ENCODE measurements at places on chromosomes 4 and X.
A peak's percentile ranks its signal among the peaks of the same experiment; 100 is the strongest.

DNA sequence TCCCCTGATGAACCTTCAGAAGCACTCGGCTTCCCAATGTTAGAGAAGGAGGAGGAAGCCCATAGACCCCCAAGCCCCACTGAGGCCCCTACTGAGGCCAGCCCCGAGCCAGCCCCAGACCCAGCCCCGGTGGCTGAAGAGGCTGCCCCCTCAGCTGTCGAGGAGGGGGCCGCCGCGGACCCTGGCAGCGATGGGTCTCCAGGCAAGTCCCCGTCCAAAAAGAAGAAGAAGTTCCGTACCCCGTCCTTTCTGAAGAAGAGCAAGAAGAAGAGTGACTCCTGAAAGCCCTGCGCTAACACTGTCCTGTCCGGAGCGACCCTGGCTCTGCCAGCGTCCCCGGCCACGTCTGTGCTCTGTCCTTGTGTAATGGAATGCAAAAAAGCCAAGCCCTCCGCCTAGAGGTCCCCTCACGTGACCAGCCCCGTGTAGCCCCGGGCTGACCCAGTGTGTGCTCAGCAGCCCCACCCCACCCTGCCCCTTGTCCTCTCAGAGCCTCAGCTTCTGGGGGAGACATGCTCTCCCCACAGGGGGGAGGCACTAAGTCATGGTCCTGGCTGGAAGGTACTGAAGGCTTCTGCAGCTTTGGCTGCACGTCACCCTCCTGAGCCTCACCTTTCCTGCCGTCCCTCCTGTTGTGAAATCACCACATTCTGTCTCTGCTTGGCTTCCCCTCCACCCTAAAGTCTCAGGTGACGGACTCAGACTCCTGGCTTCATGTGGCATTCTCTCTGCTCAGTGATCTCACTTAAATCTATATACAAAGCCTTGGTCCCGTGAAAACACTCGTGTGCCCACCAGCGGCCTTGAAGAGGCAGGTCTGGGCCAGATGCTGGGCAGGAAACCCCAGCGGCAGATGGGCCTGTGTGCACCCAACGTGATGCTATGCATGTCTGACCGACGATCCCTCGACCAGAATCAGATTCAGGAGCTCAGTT is 34.7 kb downstream of the NOP14 start:
- DNase-seq: no peak

- no peak for DNase-seq
Measured at GRCh38 chrX:110531873-110532580, 173.4 kb downstream of the RTL9 start.

GRCh38 chr4:147778942-147779341 is 47.1 kb downstream of the ARHGAP10 start:
- DNase-seq: no peak

DNA sequence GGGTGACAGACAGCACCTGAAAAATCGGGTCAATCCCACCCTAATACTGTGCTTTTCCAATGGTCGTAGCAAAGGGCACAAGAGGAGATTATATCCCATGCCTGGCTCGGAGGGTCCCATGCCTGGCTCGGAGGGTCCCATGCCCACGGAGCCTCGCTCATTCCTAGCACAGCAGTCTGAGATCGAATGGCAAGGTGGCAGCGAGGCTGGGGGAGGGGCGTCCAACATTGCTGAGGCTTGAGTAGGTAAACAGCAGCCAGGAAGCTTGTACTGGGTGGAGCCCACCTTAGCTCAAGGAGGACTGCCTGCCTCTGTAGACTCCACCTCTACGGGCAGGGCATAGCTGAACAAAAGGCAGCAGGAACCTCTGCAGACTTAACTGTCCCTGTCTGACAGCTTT is 365.1 kb downstream of the STPG2 start:
- no peak for DNase-seq

- DNase-seq: no peak
Measured at GRCh38 chr4:118313098-118313497, 39.7 kb downstream of the PRSS12 start.

- DNase-seq: no peak
Measured at GRCh38 chr4:34676400-34676799, 1567.9 kb downstream of the ARAP2 start.

GRCh38 chrX:111170017-111170416 is 74.0 kb downstream of the PAK3 start:
- DNase-seq: no peak

DNA sequence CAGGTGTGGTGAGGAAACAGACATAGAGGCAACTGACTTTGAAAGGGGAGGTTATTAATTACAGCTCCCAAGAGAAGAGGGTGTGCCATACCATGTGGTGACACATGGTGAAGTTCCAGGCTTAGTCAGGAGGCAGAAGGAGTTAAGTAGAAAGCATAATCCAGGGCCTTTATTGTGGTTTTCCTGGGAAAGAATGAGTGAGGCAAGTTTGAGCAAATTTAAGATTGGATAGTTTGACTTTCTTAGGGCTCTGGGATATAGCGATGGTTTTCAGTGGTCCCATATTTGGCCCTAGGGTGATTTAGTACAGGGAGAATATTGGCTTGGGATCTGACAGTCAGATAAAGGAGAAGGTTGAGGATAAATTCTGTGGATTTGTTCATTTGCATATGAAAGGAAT is 495.9 kb upstream of the FSTL5 start:
- DNase-seq: no peak

GRCh38 chr4:159107203-159107925 is 4.5 kb downstream of the RAPGEF2 start:
- DNase-seq: no peak

- no peak for DNase-seq
Measured at GRCh38 chrX:10749113-10749512, 128.7 kb upstream of the MID1 start.

GRCh38 chrX:110043506-110043905 is 40.6 kb downstream of the TMEM164 start:
- DNase-seq: no peak

DNA sequence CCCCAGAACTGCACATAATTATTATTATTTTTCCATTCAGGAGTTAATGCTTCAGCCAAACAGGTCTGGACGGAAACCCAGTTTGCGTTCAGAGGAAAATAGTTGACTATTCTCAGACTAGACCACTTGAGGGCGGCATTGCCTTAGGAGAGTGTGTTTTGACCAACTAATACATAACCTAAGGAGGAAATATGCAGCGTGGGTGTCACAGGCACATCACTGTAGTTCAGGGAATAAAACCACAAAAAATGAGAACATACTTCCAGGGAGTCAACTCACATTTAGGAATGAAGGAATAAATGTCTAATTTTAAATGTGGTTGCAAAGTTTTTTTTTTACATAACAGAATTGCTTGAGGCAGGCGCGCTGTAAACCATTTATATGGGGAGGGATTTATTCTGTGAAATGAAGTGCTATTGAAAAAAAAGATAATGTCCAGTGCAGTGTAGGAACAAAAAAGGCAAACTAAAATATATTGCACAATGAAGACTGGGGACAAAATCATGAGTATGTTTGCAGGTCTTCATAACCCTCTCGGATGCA is 93.3 kb downstream of the SYNPO2 start:
- DNase-seq: peak; percentile 52
